NT2/D1 (cell line): ENCODE measurements at places on chromosomes 2 and 18.

DNA sequence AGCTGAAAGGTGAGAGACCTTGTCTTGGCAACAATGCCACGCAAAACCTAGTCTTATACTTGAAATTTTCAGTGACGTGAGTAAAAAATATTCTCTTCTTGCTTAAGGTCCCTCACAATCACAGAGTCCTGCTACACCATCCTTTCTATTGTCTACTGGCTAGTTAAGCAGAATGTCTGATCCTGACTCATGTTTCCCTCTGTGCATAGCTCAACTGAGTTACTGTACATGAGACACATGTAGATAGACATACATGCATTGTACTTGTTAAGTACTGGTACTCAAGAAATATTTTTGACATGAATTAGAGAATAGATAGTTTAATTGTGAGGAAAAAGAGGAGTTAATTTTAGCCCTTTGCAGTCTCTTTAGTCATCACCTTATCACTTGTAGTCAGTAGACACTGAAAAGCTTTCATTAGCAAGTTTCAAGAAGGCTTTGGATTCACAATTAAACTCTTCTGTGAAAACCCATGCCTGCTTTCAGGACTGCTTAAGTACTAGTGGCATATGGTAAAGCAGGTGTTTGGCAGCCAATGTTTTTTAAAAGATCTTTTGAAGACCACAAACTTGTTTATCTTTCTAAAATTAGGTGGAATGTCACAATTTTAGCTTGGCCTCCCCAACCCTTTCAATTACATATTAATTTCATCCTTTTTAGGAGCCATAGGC, 158.7 kb upstream of the CCDC150 start:
- no peak for DNase-seq

DNA sequence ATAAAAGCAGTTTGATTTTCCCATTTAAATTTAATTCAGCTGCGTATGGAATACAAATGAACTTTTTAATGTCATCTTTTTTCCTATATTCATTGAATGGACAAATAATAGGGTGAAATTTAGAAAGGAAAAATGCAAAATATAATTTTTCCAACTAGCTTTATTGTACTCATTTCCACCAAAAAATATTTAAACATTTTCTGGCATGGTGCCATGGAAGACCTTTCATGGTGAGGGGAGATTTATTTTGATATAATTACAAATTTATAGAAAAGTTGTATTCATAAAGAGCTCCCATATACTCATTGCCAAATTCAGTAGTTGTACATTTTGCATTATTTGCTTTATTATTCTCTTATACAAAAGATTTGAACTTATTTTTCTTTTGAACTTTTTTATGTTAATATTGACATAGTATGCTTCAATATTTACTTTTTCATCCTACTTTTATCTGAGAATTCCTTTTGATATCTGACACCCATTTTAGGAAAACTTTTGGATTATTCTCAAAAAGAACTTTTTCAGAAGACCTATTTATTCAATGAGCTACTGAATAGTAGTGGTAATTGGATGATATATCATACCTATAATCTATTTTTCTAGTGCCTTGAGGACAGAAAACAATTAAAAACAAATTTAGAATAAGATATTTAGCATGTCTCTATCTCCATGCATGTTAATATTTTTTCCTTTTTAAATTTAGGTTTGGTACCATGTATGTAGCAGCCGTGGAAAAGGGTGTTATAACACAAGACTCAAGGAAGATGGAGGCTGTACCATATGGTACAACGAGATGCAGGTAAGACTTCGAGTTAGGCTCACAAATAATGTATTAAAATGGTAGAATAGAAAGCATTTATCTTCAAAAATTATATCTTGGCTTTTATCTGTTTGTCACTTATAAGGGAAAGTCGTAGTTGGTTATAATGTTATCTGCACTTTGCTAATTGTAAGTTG, 37.5 kb downstream of the DDX1 start:
- DNase-seq = no peak

- no peak for DNase-seq
Observed at GRCh38 chr18:34859496-34859895, 149.4 kb downstream of the DTNA start.

DNA sequence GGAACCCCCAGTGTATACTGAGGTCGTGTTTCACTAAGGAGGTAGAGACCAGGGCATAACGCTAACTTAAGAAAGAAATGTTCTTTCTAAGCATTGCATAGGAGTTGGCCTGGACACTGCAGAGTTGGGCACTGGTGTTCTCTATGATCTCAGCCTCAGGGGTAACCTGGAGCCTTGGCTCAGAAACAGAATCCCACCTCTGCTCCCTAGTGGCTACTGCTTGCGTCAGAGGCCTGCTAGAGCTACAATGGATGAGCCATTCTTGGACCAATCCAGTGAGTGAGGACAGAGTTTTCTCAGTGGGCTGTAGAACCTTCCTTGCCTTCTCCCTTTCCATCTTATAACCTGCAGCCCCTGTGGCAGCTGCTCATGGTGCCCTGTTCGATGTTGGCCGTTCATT, 324.4 kb upstream of the CELF4 start:
- DNase-seq = no peak

GRCh38 chr2:69948032-69948962, 13.1 kb downstream of the ASPRV1 start:
- no peak for DNase-seq

- DNase-seq = no peak
Observed at GRCh38 chr2:99786636-99787390, 297.0 kb upstream of the REV1 start.

DNA sequence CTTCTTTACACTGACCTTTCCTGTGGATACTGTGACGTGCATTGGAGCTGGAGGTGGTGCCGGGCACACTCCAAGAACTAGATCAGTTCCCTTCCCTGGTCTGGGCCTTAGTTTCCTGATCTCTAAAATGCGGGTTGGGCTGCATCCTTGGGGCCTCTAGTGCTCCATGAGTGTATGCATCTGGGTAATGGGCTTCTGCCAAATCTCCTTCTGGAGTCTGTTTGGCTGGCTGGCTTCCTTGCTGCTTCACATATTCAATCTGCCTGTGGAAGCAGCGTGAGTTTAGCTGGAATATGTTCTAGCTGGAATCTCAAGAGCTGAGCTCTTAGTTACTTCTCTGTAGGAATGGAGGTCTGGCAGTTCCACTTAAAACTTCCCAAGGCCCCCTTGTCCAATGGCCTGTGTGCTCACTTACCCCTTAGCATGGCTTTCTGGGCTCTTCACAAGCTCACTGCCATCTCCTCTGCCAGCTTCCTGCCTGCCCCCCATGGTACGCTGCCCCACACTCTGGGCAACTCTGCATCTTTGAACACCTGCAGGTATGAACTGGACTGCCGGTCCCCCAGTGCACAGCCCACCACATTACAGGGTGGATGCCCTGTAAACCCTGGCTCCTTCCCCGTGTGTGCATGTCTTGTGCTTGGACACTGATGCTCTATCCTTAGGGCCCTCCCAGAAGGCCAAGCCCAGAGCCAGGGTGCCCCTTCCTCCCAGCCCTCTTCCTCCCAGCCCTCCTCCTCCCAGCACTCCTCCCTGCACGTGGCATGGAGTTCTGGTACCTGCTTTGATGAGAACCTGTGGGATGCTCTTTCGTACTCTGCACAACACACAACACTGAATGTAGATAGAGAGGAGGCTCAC, 103.6 kb upstream of the SMAD2 start:
- DNase-seq = no peak

GRCh38 chr2:37893327-37893726, 31.8 kb upstream of the RMDN2 start:
- no peak for DNase-seq

- no peak for DNase-seq
Observed at GRCh38 chr2:48105848-48106247, 199.6 kb upstream of the FBXO11 start.

DNA sequence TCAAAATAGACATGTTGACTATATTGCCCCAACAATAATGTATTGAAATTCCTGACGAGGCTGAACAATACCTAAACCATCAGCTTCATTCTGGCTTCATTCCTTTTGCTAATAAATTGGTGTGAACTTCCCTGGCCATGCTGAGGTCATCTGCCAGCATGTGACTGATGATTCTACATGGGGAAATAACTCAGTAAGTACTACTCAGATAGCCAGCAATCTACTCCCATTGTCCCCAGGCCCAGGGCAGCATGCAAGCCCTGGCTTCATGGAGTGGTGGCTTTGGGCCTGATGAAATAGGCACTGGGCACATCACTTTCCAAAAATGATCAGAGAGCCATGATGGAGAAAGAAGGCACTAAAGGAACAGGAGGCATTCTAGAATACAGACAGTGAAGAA, 468.5 kb upstream of the PIK3C3 start:
- DNase-seq = no peak

GRCh38 chr2:136801661-136802060, 36.3 kb downstream of the THSD7B start:
- no peak for DNase-seq

DNA sequence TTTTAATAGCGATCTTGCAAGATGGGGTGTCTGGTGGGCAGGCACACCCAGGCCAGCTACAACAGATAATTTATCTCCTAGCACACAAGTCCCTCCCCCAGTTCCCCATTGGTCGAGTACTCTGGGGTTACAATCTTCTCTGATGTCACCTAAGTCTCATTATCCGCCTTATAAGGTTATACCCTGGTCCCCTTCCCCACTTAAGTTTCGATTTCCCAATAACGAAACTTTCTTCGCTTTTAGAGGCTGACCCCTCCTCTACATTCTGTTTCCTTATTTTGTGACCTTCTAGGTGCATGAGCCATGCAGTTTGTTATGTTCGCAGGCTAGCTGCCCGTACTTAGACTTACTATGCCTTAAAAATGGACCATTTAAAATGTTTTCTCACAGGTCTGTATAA, 180.1 kb downstream of the CAPN13 start:
- no peak for DNase-seq

DNA sequence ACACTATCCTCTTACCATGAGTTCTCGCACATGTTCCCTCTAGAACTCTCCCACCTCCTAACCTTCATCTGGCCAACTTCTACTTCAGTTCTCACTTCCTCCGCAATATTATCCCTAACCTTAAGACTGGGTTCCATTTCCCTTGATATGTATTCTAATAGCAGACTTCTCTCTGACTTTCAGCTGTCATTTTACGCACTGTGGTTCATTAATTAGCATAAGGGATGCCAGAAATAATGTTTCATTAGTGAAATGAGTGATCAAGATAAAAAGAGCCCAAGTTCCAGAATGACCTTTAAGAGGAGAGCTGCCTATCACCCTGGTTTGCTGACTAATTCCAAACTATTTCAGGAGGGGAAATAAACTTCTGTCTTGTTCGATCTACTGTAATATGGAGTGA, 108.6 kb upstream of the CCDC150 start:
- DNase-seq = no peak

GRCh38 chr2:203798296-203799087, 69.1 kb upstream of the CTLA4 start:
- DNase-seq = no peak

DNA sequence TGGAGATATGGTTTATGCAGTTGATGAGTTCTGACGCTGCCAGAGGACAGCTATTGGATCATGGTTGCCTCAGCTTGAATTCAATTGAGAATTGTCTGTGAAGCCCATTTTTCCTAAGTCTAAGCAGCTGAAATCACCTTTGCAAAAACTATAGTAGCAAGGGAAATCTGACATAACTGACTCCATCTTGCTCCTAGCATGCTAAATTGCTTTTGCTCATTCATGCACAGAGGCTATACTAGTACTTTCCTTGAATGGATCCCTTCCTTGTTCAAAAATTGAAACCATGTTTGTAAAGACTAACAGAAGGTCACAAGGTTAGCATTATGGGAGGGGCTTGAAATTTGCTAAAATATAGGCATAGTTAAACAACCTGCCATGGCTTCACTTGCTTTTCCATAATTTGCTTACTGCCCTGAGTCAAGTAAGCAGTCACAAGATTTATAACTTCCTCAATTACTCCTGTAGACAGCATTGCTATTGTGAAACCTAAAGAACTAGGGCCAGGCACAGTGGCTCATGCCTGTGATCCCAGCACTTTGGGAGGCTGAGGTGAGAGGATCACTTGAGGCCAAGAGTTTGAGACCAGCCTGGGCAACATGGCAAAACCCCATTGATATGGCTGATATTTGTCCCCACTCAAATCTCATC, 41.2 kb downstream of the CHRNA1 start:
- DNase-seq = no peak

GRCh38 chr2:85106489-85107180, 26.6 kb upstream of the TCF7L1 start:
- DNase-seq = no peak

DNA sequence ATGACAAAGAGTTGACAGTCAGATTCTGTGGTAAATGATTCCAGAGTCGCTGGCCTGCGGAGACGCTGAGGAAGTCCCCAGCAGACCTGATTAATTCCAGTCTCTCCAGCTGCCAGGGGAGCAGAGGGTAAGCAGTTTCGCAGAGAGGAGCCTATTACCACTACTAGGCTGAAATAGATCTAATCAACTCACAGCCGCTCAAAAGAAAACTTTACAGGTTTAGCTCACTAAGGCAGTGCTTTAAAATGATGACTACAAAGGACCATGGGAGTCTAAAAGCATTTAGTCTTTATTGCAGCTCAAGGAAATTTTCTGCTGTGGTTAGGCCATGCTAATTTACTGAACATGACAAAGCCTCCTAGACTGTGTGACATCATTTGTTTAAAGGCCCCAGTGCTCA, 445.6 kb upstream of the POU3F3 start:
- peak; percentile 15 for DNase-seq

GRCh38 chr2:15238028-15238427, 323.1 kb downstream of the NBAS start:
- no peak for DNase-seq

DNA sequence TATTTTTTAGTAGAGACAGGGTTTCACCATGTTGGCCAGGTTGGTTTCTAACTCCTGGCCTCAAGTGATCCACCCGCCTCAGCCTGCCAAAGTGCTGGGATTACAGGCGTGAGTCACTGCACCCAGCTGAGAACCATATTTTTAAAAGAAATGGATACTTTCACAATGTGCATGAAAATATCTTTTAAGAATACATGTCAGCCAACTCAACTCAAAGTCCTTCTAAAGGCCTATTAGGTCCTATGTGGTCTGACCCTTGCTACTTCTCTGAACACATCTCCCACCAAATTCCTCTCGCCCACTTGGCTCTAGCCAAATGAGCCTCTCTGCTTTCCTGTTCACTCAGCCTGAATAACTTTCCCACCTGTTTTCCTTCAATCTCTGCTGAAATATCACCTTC, 119.6 kb downstream of the MTX2 start:
- no peak for DNase-seq

GRCh38 chr2:234678711-234679110, 181.8 kb upstream of the ARL4C start:
- no peak for DNase-seq

DNA sequence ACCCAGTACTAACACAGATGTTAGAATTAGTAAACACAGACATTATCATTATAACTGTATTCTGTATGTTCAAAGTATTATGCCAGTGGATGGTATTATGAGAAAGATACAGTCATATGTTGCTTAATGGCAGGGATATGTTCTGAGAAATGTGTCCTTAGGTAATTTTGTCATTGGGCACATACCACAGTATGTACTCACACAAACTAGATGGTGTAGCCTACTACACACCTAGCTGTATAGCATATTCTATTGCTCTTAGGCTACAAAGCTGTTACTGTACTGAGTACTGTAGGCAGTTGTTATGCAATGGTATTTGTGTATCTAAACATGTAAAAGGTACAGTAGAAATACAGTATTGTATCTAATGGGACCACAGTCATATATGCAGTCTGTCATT, 53.8 kb downstream of the GTF3C3 start:
- DNase-seq = no peak
